Muscle of leg (tissue), 16 donors: ENCODE measurements at places on chromosomes 11 and 22. TPM values are rescaled to one million over a fixed set of nuclear protein-coding genes. Genes with fewer than 3 reads are reported as not detected.

MMP13 gene
- total RNA-seq = 0.04 TPM

GRCh38 chr11:133946541-133947318 is 10.0 kb downstream of the IGSF9B start:
- H3K36me3 ChIP-seq = no peaks in the 10 kb centered on the region
- H3K4me3 ChIP-seq = no peak overlapping the region
- peak; percentile 78 for DNase-seq
- peak overlapping the region; percentile 13 for H3K27ac ChIP-seq

DNA sequence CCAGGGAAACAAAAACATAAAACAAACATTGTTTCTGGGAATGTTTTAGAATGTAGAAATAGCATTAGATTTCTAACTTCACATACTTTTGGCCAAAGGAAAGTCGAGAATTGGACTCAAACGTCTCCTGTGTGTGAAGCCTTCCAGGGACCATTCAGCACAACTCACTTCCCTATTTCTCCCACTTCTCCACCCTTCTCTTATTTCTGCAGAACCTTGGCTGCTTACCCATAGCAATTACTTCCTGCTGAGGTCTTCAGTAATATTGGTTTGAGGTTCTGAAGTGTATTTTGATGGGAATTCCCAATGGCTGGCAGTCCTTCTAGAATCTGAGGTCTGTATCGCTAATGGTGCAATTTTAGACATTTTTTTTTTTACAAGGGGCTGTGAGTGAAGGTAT is 158.3 kb upstream of the SNX19 start:
- H3K36me3 ChIP-seq = no peaks in the 10 kb centered on the region
- no peak overlapping the region for H3K4me3 ChIP-seq
- H3K27me3 ChIP-seq = peaks cover 4% of the 10 kb centered on the region
- H3K4me1 ChIP-seq = peaks cover 2% of the 10 kb centered on the region
- no peak overlapping the region for H3K27ac ChIP-seq
- peak; percentile 73 for DNase-seq

TRIM49D2 gene
- not detected for total RNA-seq

- peaks cover 52% of the 10 kb centered on the region for H3K4me1 ChIP-seq
- H3K4me3 ChIP-seq = peak within 1 kb of the TSS; percentile 81
- peaks cover 11% of the 10 kb centered on the region for H3K27me3 ChIP-seq
- peak; percentile 98 for DNase-seq
- H3K36me3 ChIP-seq = peaks cover 10% of the 10 kb centered on the region
Observed at GRCh38 chr11:120210626-120211521, at the start of gene OAF. Gene OAF (plus strand): TSS chr11:120211032. CDS start chr11:120211280, 248 bp downstream.

ART5 gene
- total RNA-seq = 3.2 TPM

MS4A15 gene
- not detected for total RNA-seq

DNA sequence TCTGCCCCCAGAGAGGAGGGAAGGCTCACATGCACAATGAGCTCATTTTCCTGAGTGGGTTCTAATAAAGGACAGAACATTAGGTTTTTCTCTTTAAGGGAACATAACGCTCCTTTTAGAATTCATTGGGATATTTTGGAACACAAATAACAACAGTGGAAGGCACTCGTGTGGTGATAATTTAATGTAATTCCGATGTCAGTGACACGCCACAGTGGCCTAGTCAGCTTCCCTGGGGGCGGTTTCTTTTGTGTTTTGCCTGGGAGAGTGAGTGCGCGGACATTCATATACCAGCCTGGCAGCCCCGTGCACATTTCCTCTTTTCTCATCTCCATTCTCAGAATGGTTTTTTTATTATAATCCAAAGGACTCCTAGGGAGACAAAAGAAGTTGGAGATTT is 41.1 kb downstream of the SEZ6L start:
- H3K4me1 ChIP-seq = no peaks in the 10 kb centered on the region
- H3K27me3 ChIP-seq = peaks cover 5% of the 10 kb centered on the region
- no peak overlapping the region for H3K4me3 ChIP-seq

CSNK2A3 gene
- total RNA-seq = 2.6 TPM

SULT4A1 gene
- total RNA-seq = 1.2 TPM

CELF1 gene
- total RNA-seq = 58.0 TPM

CEND1 gene
- total RNA-seq = 0.04 TPM

POU2F3 gene
- total RNA-seq = 0.13 TPM

DNA sequence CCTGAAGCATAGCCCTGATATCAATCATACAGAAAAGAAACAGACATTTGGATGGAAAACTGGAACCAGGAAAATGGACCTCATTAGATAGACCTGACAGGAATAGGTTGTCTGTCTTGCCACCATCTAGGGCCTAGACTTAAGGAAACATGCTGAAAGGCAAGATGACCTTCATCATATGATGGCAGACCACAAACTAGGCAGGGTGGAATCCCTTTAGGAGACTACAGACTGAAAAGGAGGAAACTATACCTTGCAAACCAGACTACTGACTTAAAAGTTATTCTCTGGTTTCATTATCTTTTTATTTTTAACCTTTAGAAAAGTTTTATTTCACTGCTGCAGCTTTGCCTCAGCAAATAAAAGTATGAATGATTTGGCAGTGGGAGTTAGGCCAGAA is 20.3 kb downstream of the SBF2 start:
- H3K27ac ChIP-seq = no peak overlapping the region
- DNase-seq = no peak
- no peak overlapping the region for H3K4me3 ChIP-seq
- no peaks in the 10 kb centered on the region for H3K27me3 ChIP-seq
- no peaks in the 10 kb centered on the region for H3K4me1 ChIP-seq
- H3K36me3 ChIP-seq = no peaks in the 10 kb centered on the region

PRODH gene
- total RNA-seq = 7.1 TPM

GRCh38 chr11:104803776-104804175 is 94.5 kb downstream of the CASP12 start:
- H3K4me3 ChIP-seq = no peak overlapping the region
- no peaks in the 10 kb centered on the region for H3K4me1 ChIP-seq
- peak; percentile 23 for DNase-seq
- no peaks in the 10 kb centered on the region for H3K36me3 ChIP-seq

MAPK12 gene
- 25.6 TPM for total RNA-seq

DNA sequence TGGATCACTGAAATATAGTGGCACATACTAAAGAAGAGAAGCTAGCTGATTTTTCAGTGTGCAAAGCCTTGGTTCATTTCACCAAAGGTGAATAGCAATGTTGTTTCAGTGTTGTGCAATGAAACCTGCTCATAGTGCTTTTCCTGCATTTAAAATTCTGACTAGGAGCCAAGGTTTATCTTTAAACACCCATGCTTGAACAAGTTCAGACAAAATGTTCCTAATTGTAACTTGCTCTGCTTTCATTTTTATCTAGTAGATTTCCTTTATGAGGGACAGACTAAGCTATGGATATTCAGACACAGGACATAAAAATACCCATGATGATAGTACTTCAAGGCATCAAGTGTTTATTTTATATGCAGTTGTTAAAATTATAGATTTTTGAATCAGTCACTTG is 47.7 kb downstream of the BBOX1 start:
- H3K4me3 ChIP-seq = no peak overlapping the region
- H3K27ac ChIP-seq = no peak overlapping the region
- H3K36me3 ChIP-seq = no peaks in the 10 kb centered on the region
- no peaks in the 10 kb centered on the region for H3K27me3 ChIP-seq
- DNase-seq = no peak

SAA4 gene
- not detected for total RNA-seq

- H3K27me3 ChIP-seq = no peaks in the 10 kb centered on the region
- H3K27ac ChIP-seq = no peak overlapping the region
- peaks cover 26% of the 10 kb centered on the region for H3K4me1 ChIP-seq
Observed at GRCh38 chr11:1299621-1300020, 9.8 kb downstream of the TOLLIP start.

- no peak for DNase-seq
- no peaks in the 10 kb centered on the region for H3K27me3 ChIP-seq
Observed at GRCh38 chr11:83649528-83649855, 363.3 kb upstream of the CCDC90B start.

TMEM45B gene
- 0.04 TPM for total RNA-seq

DNA sequence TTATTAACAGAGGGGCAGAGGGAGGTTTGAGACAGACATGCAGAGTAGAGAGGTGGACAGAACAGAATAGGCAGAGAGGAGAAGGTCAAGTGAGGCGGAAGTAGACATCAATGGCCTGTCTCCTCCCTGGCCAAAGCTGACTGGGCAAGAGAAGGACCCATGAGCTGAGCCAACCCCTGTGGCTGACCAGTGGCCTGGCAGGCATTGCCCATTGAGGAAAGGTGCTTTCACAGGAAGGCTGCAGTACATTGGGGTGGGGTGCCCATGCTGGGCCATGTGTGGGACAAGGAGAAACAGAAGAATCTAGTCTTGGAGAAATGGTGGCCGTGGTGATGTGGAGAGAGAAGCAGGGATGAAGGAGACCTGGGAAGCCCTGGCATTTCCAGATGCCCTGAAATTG is 76.0 kb downstream of the MYEOV start:
- peaks cover 11% of the 10 kb centered on the region for H3K4me1 ChIP-seq
- H3K36me3 ChIP-seq = no peaks in the 10 kb centered on the region
- no peak for DNase-seq
- H3K4me3 ChIP-seq = no peak overlapping the region
- H3K27ac ChIP-seq = no peak overlapping the region
- peaks cover 2% of the 10 kb centered on the region for H3K27me3 ChIP-seq

DNA sequence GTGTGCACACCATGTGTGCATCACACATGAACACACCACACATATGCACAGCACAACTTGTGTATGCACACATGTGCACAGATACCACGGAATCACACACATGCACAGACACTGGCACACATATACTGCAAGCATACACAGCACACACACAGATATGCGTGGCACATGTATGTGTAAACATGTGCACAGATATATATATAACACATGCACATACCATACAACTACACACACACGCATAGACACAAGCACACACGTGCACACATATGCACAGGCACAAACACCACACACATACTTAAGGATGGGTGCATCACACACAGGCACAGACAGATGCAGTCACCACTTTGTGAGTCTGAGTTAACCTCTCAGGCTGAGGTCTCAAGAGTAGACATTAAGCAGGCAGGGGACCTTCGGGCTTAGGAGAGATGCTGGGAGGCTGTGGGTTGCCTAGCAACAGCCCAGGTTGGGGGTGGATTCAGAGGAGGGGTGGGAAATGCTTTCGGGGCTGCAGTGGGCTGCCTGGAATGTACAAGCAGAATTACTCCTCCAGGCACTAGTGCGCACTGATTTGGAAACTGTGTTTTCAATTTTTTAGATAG is 82.9 kb downstream of the MYO18B start:
- H3K4me1 ChIP-seq = no peaks in the 10 kb centered on the region
- peaks cover 51% of the 10 kb centered on the region for H3K36me3 ChIP-seq
- no peak overlapping the region for H3K4me3 ChIP-seq

GRCh38 chr22:38930512-38930911 is 26.9 kb upstream of the APOBEC3A start:
- H3K4me1 ChIP-seq = peaks cover 9% of the 10 kb centered on the region
- H3K36me3 ChIP-seq = no peaks in the 10 kb centered on the region
- H3K4me3 ChIP-seq = no peak overlapping the region

GRCh38 chr22:43993072-43993760 is 30.9 kb upstream of the PARVB start:
- H3K36me3 ChIP-seq = peaks cover 78% of the 10 kb centered on the region
- no peak overlapping the region for H3K27ac ChIP-seq
- peak; percentile 70 for DNase-seq
- peaks cover 9% of the 10 kb centered on the region for H3K4me1 ChIP-seq
- H3K27me3 ChIP-seq = no peaks in the 10 kb centered on the region

PHETA2 gene
- total RNA-seq = 25.4 TPM

GRCh38 chr11:60905551-60906113 is 753 bp downstream of the PRPF19 start:
- peak overlapping the region; percentile 89 for H3K27ac ChIP-seq
- H3K4me1 ChIP-seq = peaks cover 16% of the 10 kb centered on the region
- peaks cover 36% of the 10 kb centered on the region for H3K36me3 ChIP-seq
- DNase-seq = peak; percentile 29
- peak overlapping the region; percentile 89 for H3K4me3 ChIP-seq
- H3K27me3 ChIP-seq = peaks cover 3% of the 10 kb centered on the region

DNA sequence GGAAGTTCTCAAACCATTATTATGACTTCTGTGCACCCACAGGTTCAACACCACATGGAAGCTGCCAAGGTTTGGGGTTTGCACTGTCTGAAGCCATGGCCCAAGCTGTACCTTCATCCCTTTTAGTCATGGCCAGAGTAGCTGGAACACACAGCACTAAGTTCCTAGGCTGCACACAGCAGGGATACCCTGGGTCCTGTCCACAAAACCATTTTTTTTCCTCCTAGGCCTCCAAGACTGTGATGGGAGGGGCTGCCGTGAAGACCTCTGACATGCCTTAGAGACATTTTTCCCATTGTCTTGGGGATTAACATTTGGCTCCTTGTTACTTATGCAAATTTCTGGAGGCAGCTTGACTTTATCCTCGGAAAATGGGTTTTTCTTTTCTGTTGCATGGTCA is 42.7 kb downstream of the DDIAS start:
- no peak for DNase-seq
- no peaks in the 10 kb centered on the region for H3K36me3 ChIP-seq
- H3K4me3 ChIP-seq = no peak overlapping the region
- H3K27me3 ChIP-seq = peaks cover 2% of the 10 kb centered on the region
- H3K27ac ChIP-seq = no peak overlapping the region
